Mesenteric fat pad (tissue), 1 donor: ENCODE measurements at places on chromosomes 1 and 21. TPM values are rescaled to one million over a fixed set of nuclear protein-coding genes. Genes with fewer than 3 reads are reported as not detected.

Gene KCNE1
- 7.3 TPM for total RNA-seq

Gene GBP4
- 9.7 TPM for total RNA-seq

Gene MCM3AP
- 89.8 TPM for total RNA-seq

Gene IL6R
- total RNA-seq = 35.6 TPM

Gene TUT4
- 39.9 TPM for total RNA-seq

Gene TNN
- total RNA-seq = 0.61 TPM

Gene FOXD3
- not detected for total RNA-seq

Gene AMY1C
- not detected for total RNA-seq

Gene LCE1D
- not detected for total RNA-seq

Gene SPRR5
- not detected for total RNA-seq

Gene IGSF21
- 2.6 TPM for total RNA-seq

Gene ADAMTS1
- total RNA-seq = 480 TPM

GRCh38 chr1:156803086-156803851 is 13.4 kb downstream of the SH2D2A start:
- DNase-seq = peak; percentile 60

DNA sequence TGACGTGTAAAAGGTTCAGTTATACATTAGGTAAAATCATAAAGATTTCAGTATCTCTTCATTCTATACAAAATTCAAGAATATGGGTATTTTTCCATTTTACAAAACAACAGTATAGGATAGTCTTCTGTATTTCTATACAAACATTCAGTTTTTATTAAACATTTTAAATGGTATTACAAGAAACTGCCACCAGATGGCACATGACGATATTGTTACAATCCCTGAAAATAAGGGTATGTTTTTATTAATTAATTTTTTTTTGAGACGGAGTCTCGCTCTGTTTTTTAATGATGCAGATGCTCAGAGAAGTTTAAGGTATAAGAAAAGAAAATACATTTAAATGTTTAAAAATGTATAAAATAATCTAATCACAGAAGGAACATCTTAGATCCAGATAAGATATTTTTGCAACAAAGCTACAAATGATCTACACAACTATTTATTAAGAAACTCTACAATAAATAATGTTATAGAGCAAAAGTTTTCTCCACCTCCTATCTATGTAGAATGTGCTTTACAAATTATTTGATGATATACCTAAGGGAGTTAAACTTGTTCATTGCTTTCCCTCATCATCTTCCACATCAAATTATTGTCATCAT is 23.5 kb upstream of the RSBN1 start:
- no peak for DNase-seq

GRCh38 chr1:4005431-4005830 is 105.4 kb upstream of the C1orf174 start:
- DNase-seq = peak; percentile 55

DNA sequence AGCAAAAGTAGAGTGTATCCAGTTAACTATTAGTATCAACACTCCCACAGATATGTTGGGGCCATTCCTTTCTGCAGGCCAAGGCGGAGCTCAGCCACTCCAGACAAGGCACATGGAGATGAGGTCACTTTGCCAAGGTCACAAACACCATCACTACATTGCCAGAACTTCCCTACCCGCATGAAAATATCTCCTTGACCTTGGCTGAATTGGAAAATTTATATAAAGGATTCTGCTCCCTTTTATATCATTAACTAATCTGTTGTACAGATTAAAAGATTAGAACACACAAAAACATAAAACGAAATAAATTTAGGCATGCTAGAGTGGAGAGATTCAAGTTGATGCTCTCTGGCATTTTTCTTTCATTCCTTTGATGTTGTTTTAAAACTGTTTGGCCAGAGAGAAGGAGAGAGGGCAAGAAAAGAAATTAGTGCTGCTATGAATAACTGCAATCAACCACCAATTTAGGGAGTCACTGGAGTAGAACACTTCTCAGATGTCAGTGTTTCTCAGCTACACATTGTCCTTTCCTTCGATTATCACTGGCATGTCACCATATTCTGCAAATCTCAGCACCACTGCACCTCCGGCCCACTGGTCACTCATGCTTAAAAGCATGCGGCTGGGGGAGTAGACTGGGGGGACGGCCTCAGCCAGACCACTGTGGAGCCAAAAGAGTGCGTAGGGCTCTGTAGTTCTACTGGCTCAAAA is 78.7 kb upstream of the ATP1B1 start:
- no peak for DNase-seq

DNA sequence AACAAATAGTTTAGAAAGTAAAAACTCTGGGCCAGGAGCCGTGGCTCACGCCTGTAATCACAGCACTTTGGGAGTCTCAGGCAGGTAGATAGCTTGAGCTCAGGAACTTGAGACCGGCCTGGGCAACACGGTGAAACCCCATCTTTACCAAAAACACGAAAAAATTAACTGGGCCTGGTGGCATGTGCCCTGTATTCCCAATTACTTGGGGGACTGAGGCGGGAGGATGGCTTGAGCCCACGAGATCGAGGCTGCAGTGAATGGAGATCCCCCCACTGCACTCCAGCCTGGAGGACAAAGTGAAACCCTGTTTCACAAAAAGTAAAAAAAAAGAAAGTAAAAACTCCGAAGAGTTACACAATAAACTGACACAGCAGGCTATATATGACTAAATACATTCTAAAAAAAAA is 10.6 kb downstream of the CEP170 start:
- DNase-seq = no peak

GRCh38 chr1:226519716-226520598 is 28.6 kb upstream of the STUM start:
- no peak for DNase-seq

DNA sequence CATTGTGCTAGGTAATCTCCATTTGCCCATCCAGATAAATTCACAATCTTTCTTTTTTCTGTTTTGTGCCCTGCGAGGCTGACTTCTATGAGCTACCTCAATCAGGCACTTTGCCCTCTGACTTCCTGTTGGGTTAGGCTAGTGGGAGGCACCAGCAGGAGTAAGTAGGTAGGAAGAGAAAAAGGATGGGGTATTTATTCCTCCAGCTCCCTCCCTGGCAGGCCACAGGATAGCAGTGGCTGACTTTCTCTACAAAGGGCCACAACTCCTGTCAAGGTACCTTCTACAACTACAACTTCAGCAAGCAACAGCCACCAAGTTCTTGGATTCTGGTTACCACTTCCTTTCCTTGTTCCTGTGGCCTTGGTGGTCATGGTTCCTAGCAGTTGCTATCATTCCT is 18.8 kb upstream of the GORAB start:
- DNase-seq = no peak

GRCh38 chr1:246086191-246086590 is 420.9 kb downstream of the SMYD3 start:
- DNase-seq = no peak

DNA sequence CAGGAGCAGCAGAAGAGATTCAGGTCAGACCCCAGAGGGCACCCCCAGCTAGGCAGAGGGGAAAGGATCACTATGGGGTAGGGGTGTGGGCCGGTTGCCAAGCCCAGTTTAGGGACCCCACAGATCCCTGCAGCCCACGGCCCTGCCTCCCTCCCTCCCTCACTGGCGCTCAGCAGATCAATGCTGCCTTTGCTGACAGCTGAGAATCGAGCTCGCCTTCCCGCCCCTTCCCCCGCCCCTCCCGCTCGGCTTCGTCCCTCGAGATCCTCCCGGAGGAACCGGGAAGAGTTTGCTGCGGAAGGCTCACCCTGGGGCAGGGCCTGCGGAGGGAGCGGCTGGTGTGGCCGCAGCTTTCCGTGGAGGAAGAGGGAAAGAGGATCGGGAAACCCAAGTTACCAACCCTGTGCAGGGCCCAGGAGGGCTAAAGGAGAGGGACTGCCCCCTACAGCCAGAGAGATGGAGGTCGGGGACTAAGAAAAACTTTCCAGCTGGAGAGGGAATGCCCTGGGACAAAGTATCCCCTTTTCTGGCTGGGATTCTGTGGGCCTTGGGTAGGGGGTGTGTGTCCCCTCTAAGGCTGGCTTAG is 1.1 kb upstream of the KCNQ4 start:
- no peak for DNase-seq

GRCh38 chr1:205421798-205422197 is at the start of gene LEMD1:
Gene LEMD1 (minus strand): TSS chr1:205422056. CDS start chr1:205420536, 1,520 bp downstream.
- DNase-seq = no peak

- DNase-seq = no peak
Measured at GRCh38 chr1:241229216-241229615, 127.8 kb downstream of the RGS7 start.

DNA sequence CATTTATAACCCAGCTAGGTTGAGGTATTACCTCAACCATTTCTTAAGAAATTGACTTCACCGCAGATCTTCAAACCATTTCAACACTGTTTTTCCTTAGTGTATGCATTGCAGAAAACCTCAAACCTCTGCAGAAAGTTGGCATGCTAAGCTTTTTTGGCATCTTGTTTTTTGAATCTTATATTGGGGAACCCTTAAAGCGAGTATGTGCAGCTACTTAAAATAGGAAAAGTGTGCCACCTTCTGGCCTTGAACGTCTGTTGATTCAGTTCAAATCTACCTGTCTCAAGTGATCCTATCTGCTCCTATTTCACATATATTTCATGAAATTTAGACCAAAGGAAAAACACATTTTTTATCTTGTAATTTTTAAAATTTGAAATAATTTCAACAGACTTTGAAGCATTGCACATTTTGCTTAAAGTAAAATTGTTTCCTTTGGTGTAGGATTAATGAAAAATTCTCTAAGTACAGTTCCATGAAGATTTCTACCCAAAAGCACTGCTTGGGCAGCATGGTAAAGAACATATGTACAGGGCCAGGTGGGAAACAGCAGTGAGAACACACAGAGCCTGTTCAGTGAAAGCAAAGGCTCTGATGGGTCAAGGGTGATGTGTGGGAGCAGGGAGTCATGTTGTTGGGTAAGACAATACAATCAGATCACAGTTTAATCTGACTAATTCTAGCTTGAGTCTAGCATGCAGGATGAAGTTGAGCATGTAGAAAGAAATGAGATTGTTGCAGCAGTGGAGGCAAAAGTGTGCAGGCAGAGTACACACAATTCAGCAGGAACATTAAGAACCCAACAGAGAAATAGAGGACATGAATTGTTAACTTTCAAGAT is 17.2 kb downstream of the HENMT1 start:
- DNase-seq = no peak

DNA sequence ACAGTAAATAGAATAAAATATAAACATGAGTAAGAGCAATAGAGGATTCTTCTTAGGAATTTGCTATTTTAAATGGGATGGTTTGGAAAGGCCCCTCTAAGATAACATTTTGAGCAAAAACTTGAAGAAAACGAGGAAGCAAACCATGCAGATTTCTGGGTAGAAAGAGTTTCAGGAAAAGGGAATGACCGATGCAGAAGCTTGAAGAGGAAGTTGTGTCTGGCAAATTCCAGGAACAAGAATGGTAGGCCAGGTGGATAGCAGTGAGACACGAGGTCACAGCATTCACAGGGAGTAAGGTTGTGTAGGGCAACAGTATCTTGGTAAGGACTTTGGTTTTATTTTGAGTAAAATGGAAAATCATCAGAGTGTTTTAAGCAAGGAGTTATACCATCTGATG is 108.9 kb downstream of the PEX14 start:
- DNase-seq = no peak

- DNase-seq = no peak
Measured at GRCh38 chr21:29376556-29376955, 77.8 kb downstream of the BACH1 start.

GRCh38 chr1:151705146-151705545 is 11.5 kb downstream of the CELF3 start:
- no peak for DNase-seq

DNA sequence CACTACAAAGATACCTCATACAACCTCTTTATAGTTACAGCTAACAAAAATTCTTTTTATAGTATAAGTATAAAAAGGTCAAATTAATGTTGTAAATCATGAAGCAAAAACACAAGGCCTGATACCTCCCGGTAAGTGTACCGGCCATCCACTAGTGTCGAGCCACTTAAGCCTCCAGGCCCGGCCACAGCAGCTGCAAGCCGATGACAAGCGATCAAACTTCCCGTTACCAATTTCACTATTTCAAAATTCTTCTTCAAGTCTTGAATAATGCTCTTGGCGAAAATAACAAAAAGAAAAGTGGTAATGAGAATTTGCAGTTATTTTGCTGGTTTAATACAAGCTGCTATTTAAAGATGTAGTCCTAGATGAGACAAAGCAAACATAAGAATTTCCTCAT is 67.6 kb downstream of the USP24 start:
- no peak for DNase-seq

- DNase-seq = no peak
Measured at GRCh38 chr21:32463367-32463766, 50.9 kb downstream of the EVA1C start.

DNA sequence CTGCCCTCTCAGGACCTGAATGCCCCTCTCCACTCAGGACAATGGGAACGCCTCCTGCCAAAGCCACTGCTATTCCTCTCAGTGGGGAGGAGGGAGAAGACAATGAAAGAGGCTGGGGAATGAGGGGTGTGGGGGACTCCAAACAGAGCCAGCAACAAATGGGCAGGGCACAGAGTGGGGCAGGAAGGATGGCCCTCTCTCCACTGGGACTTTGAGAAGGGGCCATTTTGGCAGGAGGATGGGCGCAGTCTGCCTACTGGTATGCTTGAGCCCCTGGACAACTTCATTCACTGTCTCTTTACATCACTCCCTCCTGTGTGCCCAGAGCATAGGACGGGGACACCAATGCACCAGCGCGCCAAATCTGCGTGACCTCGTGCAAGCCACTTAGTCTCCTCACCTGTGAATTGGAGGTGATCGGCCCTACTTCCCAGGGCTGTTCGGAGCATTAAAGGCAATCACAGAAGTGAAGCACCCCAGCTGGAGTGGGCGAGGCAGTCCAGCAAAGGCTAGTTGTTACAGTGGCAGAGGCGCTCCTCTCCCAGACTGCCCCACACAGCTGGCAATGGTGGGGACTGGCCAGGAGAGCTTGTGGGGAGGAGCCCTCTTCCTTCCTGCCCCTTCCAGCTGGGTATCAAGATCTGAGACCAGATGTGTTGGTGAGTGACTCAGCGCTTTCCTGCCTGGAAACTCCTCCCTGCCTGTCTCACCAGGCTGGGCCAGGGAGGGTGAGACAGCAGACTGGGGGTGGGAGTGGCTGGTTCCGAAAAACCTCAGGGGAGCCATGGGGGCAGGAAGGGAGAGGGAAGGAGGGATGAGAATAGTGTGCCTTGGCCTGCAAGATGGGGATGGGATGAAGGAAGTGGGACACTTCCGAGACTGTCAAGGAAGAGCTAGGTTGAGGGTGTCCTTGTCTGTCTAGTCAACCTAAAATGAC is 22.4 kb upstream of the SYNC start:
- DNase-seq = no peak

- DNase-seq = peak; percentile 92
Measured at GRCh38 chr1:205227584-205228013, at the start of gene TMCC2. Gene TMCC2 (plus strand): TSS chr1:205227946. CDS start chr1:205228565, 619 bp downstream.

GRCh38 chr21:40472013-40472412 is 374.9 kb downstream of the DSCAM start:
- no peak for DNase-seq

GRCh38 chr1:53108646-53109580 is 33.5 kb downstream of the SLC1A7 start:
- DNase-seq = no peak

- no peak for DNase-seq
Measured at GRCh38 chr1:33070628-33071027, 10.3 kb upstream of the AZIN2 start.

GRCh38 chr1:156527584-156527983 is 27.0 kb upstream of the MEF2D start:
- no peak for DNase-seq
